Endodermal cell (in vitro differentiated cells): ENCODE measurements at places on chromosomes 3 and 15. TPM values are rescaled to one million over a fixed set of nuclear protein-coding genes. Genes with fewer than 3 reads are reported as not detected.

GRCh38 chr3:129360705-129361460 lies 67.6 kb downstream of the EFCAB12 start:
- peak; percentile 72 for DNase-seq

GRCh38 chr3:94494992-94495391 lies 432.1 kb downstream of the NSUN3 start:
- no peak for DNase-seq

DNA sequence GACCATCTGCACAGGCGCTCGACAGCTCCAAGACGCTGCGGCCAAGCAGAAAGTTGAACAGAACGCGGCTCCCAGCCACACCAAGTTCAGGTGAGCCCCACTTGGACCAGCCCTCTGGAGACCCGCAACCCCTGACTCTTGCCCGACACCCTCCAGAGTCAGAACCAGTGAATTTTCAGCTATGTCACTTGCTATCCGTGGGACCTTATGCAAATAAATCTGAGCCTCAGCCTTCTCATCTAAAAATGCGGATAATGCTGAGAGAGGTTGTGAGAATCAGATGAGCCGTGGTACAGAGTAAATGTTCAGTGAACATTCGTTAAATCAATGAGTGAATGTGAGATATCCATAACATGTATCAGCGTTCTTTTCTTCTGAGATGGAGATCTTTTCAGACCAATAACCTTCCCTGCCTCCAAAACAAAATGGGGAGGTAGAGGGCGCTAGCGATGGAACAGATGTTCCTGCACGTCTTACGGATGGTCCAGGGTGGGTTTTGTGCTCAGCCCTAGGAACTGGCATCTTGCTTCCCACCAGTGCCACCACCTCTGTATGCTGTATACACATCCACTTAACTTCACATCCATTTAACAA lies 524 bp downstream of the MRPS11 start:
- peak; percentile 57 for DNase-seq

DNA sequence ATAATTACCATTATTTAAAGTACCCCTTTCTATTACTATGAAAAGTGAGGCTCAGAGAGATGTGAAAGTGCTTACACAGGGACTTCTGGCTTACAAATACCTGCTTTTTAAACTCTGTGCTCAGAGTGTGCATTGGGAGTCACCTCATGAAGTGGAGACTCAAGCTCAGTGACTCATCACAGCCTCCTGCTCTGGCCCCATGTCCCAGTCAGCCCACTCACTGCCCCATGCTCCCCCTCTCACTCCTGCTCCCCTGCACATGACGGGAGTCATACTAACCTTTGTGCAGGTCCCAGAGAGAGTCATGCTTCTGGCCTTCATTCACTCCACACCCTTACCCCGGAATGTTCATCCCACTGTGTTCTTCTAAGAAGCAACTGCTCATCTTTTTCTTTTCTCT lies 20.2 kb downstream of the CCR1 start:
- no peak for DNase-seq

DNA sequence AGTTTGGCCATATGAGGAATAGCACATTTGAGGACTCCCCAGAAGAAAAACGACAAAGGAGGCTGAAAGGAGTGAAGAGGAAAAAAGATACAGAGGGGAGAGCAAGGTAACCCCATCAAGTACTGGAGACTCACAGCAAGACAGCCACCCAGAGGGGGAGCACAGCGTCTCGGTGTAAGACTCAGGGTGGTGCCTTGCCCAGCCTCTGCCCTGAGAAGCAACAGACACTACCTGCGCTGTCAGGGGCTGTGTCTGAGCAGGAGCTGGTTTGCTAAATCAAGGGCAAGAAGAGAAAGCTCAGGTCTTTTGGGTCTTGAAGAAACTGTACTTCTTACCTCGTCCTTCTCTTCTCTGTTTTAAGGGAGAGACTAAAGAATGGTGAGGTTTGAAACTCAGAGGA lies 27.9 kb downstream of the FBXO45 start:
- no peak for DNase-seq

DNA sequence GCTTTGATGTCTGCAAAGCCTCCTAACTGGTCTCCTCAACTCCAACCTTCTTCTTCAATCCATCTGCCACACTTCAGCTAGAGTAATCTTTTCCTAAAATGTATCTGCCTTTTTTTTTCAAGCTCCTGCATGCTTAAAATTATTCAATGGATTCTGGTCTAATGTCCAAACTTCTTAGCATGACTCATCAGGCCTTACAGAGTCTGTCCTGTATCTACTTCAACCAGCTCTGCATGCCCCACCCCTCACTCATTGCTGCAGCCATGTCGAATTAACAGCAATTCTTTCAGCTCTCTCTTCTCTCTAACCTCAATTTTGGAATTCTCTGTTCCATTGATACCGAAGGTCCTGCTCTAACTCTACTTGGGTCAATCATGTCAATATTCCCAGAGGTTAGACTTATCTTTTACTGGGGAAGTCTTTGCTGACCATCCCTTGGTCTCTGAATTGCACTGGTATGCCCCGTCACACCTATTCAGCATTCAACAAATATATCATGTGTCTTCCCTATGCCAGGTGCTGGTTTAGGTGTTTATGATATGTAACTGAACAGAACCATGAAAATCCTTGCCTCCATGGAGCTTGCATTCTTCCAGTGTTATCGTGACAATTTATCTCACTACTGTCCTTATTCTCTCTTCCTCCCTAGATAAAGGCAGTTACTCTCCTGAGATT lies 88.5 kb upstream of the NANOGP8 start:
- DNase-seq: no peak

FOXB1 gene
- total RNA-seq: 0.35 TPM in 1 of 3 replicates, not detected in the others

USP19 gene
- total RNA-seq: 61.9 and 63.2 TPM in 2 replicates

ALCAM gene
- 17.8 and 19.3 TPM in 2 replicates for total RNA-seq
